ENCODE measurements at places on chromosomes 5 and 9.
A peak's percentile ranks its signal among the peaks of the same experiment; 100 is the strongest.

DNA sequence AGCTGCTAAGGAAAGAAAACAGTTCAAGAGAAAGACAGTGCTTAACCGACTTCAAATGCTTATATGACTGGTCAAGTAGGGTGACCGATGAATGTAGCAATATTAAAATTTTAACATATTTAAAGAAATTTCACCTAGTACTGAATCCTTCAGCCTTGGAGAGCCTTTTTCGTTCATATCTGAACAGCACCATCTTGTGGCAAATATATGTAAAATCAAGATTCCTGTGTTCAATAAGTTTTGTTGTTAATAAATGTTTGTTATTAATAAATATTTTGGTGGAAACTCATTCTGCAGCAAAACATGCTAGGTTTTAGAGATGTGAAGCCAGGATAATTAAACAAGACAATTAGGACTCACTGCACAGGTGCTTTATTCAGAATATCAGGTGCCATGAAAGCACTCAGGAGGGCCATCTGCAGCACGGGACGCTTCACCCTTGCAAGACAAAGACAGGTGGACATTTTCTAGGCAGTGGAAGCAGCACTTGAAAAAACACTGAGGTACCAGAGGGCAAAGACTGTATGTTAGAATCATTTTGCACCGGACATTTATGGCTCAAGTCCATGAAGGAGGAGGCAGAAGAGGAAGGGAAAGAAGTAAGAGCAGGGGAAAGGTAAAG lies 15.6 kb downstream of the TICAM2 start:
- peak; percentile 30 for DNase-seq

GRCh38 chr9:89657765-89658164 lies 53.0 kb downstream of the GADD45G start:
- no peak for DNase-seq

DNA sequence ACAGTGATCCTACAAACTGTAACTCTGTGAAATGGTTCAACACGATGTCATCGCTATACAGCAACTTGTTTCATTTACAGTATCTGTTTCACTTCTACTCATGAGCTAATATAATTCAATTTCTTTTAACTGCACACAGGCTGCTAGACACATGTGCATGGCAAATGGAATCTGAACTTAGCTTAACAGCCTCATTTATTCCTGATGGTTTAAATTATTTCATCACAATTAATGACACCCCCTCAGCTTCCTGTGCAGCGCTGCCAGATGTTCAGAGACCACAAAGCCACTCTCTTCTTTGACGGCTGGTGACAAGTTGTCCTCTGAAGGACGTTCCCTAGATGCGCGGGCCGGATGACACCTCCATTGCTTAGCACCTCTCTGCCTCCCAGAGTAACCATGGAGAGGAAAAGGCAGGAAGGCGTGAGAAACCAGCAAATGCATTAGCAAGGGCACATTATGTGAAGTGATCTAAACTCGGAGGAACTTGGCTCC lies 191.1 kb downstream of the BNC2 start:
- DNase-seq, result peak; percentile 55

DNA sequence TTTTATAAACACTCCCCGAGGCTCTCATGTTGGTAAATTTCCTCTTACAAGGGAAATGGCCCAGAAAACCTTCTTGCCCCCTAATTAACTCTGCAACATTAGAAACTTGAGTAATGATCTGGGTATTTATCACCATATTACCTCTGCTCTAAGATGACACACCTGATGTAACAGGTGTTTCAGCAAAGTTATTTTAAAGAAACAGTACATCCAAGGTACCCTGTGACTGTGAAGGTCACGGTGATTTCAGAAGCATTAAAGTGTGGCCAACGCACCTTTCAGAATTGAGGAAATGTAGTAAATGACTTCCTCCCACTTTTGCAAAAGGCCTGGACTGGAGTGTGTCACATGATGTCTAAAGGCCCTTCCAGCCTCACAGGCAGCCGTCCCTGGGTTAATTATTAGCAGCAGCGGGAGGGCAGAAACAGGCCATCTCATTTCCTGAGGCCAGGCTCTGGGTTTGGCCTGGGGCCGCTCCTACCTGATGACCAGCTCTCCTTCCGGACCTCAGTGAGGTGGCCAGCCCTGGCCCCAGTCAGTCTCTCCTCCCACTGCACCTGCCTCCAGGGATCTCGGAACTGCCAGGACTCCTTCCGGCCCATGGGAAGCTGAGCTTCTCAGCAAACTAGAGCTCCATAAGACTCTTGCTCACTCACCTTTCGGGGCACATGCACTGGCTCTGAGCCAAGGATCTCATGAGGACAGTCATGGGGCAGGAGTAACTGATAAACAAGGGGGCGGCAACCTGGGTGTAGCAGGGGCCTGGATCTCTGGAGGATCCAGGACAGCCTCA lies 20.7 kb downstream of the PTPN3 start:
- no peak for DNase-seq

GRCh38 chr9:90310521-90310876 lies 332.1 kb downstream of the DIRAS2 start:
- no peak for DNase-seq

DNA sequence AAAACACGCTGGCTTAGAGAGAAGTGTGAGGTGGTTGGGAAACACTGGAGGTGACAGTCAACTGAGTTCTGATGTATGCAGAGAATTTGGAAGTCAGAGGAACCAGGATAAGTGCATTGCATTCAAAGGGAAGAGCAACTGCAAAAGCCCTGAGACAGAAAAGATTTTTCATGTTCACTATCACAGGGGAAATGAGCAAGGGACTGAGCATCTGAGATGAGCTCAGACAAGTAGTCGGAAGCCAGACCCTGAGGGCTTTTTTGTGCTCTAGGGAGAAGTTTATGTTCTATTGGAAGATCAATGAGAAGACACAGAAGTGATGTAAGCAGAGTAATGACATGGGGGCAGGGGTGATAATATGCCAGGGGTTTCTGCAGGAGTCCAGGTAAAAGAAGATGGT lies 97.5 kb downstream of the HTR4 start:
- DNase-seq, result no peak

DNA sequence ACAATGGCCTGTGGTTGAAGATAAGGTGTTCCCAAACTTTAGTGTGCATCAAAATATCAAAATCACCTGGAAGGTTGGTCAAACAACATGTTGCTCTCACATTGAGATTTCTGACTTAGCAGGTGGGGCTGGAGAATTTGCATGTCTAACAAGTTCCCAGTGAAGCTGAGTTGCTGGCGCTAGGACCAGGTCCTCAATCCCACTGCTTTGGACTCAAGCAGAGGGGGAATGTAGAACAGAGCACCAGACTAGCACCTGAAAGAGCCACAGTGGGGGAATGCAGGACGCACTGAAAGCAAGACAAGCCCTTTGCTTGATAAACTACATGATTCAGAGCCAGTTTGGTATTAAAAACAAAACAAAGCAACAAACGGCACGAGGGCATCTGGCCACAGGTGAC lies 458.1 kb downstream of the MTRR start:
- DNase-seq, result no peak

- no peak for DNase-seq
Measured at GRCh38 chr5:78738104-78738503, 89.5 kb upstream of the LHFPL2 start.

GRCh38 chr9:120264528-120264927 lies 315.4 kb downstream of the CDK5RAP2 start:
- no peak for DNase-seq

DNA sequence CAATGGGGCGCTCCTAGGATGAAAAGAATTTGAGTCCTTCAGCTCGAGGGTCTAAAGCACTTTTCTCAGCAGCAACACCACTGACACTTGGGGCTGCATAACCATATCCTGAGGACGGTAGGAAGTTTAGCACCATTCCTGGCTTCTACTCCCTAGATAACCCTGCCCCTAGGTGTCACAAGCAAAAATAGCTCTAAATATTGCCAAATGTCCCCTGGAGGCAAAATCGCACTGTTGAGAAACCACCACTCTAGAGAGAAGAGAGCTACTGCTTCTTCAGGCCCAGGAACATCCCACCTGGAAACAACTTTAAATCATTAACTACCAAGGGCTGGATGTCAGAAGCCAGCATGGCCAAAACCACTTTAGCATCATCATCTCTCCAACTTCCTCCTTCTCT lies 29.8 kb downstream of the MYO10 start:
- no peak for DNase-seq

Measured in astrocyte of the spinal cord (primary cell).